Activated B cell treated with CpG ODN at 0.5 μM for 24 hours (primary cell): ENCODE measurements at places on chromosomes 2 and 18. TPM values are rescaled to one million over a fixed set of nuclear protein-coding genes. Genes with fewer than 3 reads are reported as not detected.

- no peak for DNase-seq
These were observed 316.3 kb upstream of the SLC14A2 start for GRCh38 chr18:45298986-45299385.

Gene NEB
- total RNA-seq: 1.2 and 2.0 TPM in 2 replicates

- DNase-seq: no peak
These were observed 19.7 kb upstream of the TLK1 start for GRCh38 chr2:171180229-171180930.

Gene GAL3ST2
- total RNA-seq: 0.15 TPM in 1 of 2 replicates, not detected in the other

GRCh38 chr2:166092889-166093288 lies 34.9 kb downstream of the SCN1A start:
- DNase-seq: no peak

- no peak for DNase-seq
These were observed 48.7 kb upstream of the AGAP1 start for GRCh38 chr2:235445116-235445515.

DNA sequence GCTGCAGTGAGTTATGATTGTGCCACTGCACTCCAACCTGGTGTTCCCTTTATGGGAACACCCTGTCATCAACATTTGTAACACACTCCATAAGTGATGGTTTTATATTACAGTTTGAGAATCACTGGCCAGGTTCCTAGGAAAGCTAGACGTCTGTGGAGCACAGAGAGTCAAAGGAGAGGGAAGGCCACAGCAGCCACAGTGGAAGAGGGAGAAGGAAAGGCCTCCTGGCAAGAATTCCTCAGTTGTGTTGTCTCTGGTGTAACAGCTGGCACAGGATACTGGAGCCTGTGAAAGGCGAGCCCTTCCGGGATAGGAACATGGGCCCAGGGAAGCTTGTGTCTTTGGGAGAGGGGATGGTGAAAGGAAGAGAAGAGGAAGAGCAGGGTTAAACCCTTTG lies 360.5 kb upstream of the PIK3C3 start:
- DNase-seq: no peak

- DNase-seq: no peak
These were observed 55.9 kb downstream of the UNC50 start for GRCh38 chr2:98664323-98664722.

Gene SFTPB
- 0.05 TPM in 1 of 2 replicates, not detected in the other for total RNA-seq

DNA sequence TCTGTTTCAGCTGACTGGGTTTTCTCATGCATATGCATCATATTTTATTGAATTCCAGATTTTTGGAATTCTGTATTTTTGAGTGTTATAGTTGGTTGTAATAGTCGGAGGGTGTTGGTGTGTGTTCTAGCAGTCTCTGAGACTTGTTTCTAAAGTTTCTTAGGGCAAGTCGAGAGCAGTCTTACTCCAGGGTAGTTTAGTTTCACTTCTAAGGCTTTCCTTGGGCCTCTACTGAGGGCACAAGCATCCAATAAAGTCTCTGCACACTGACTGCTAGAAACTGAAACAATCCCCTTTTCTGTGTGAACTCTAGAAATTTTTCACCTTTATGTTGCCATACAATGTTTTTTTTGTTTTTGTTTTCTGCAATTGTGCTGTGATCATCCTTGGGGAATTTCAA lies 663.7 kb upstream of the LRATD1 start:
- DNase-seq: no peak
